ENCODE measurements at places on chromosomes 1 and 21. TPM values are rescaled to one million over a fixed set of nuclear protein-coding genes. Genes with fewer than 3 reads are reported as not detected.

DNA sequence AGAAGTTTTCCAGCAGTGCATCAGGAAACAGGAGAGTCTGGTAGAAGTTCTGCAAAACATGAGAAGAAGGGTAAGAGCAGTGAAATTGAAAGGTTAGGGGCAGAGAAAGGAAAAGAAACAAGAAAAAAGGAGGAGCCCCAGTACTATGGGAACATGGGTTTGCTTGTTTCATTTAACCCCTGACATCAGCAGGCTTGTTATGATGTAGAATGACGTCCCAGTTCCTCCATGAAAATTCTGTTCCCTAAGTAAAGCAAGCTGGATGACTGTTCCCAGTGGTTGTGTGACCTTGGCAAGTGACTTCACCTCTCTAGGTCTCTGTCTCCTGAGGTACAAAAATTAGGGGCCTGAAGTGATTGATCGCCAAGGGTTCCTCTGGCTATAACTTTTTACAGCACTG, 268.7 kb upstream of the SGIP1 start:
- H3K36me3 ChIP-seq, result no peaks in the 10 kb centered on the region
- H3K27me3 ChIP-seq, result no peaks in the 10 kb centered on the region
- peaks cover 3% of the 10 kb centered on the region for H3K4me1 ChIP-seq
- H3K4me3 ChIP-seq, result no peak overlapping the region

The FRRS1 gene
- 8.2 TPM for total RNA-seq

- H3K4me3 ChIP-seq, result no peak overlapping the region
- H3K4me1 ChIP-seq, result peaks cover 13% of the 10 kb centered on the region
- H3K36me3 ChIP-seq, result no peaks in the 10 kb centered on the region
- no peak overlapping the region for H3K27ac ChIP-seq
- no peak for DNase-seq
Measured at GRCh38 chr1:15192916-15193550, 39.5 kb downstream of the TMEM51 start.

GRCh38 chr1:230037261-230037660, 29.8 kb upstream of the GALNT2 start:
- H3K4me1 ChIP-seq, result no peaks in the 10 kb centered on the region
- H3K36me3 ChIP-seq, result no peaks in the 10 kb centered on the region
- no peak overlapping the region for H3K4me3 ChIP-seq
- DNase-seq, result no peak
- no peak overlapping the region for H3K27ac ChIP-seq

- no peak overlapping the region for H3K27ac ChIP-seq
- no peaks in the 10 kb centered on the region for H3K4me1 ChIP-seq
- H3K4me3 ChIP-seq, result no peak overlapping the region
- no peaks in the 10 kb centered on the region for H3K36me3 ChIP-seq
- no peaks in the 10 kb centered on the region for H3K27me3 ChIP-seq
Measured at GRCh38 chr1:201386208-201386607, 8.7 kb upstream of the TNNT2 start.

The FAM163A gene
- 0.10 TPM for total RNA-seq
